H1 (cell line): ENCODE measurements at places on chromosomes 12 and 14. TPM values are rescaled to one million over a fixed set of nuclear protein-coding genes. Genes with fewer than 3 reads are reported as not detected.

The OTX2 gene
- total RNA-seq, result 33.9 and 37.6 TPM in 2 replicates

The TNS2 gene
- total RNA-seq, result 4.7 and 5.8 TPM in 2 replicates

The AP5M1 gene
- total RNA-seq, result 50.9 and 51.9 TPM in 2 replicates

The EAPP gene
- 26.3 and 28.7 TPM in 2 replicates for total RNA-seq

The B4GALNT3 gene
- 20.3 and 20.4 TPM in 2 replicates for total RNA-seq

The IL31 gene
- not detected in 2 replicates for total RNA-seq

DNA sequence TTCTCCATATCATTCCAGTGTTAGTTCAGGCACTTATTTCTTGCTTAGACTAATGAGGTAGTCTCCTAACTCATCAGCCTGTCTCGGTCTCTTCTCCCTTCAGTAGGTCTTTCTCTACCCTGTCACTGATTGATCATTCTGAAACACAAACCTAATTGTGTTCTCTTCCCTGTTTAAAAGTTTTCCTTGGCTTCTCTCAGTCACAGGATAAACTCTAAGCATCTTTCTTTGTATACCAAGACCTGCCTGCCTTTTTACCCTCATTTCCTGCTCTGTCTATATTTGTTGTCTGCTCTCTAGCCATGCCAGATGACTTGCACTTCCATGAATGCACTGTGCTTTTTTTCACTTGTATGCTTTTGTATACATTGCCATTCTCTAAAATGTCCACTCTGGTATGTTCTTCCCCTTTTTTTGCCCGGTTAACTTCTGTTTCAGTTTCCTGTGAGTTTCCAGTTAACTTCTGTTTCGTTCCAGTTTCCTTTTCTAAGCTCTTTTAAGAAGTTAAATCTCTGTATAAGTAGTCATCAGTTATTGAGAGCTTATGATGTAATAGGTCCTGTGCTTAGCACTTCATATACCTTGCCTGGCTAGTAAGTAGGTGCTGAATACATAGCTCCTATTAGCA, 12.8 kb downstream of the DIP2B start:
- no peaks in the 10 kb centered on the region for H3K27me3 ChIP-seq
- no peaks in the 10 kb centered on the region for H3K36me3 ChIP-seq
- no peak for DNase-seq
- no peaks in the 10 kb centered on the region for H3K4me1 ChIP-seq
- H3K27ac ChIP-seq, result no peak overlapping the region

GRCh38 chr12:56385873-56386272, 23.2 kb upstream of the APOF start:
- no peaks in the 10 kb centered on the region for H3K4me1 ChIP-seq
- no peaks in the 10 kb centered on the region for H3K27me3 ChIP-seq
- no peak for DNase-seq
- no peak overlapping the region for H3K4me3 ChIP-seq
- no peaks in the 10 kb centered on the region for H3K36me3 ChIP-seq

DNA sequence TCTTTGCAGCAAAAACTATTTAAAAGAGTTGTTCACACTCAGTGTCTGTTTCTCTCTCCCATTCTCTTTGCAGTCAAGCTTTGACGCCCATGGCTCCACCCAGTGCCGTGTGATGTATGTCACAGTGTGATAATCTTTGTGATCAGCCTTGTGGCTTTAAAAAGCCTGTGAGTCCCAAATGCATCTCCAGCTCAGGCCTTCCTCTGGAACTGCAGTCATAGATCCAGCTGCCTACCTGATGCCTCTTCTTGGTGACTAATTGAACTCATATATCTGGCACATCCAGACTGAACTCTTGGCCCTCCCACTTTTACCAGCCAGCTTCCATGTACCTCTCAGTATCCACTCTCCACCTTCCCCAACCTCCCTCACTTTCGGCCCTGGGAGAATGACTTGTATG, 182.8 kb upstream of the ARHGAP5 start:
- no peaks in the 10 kb centered on the region for H3K27me3 ChIP-seq
- H3K4me1 ChIP-seq, result peaks cover 3% of the 10 kb centered on the region; the same call in 1 of the 2 replicates
- H3K36me3 ChIP-seq, result no peaks in the 10 kb centered on the region
- no peak overlapping the region for H3K4me3 ChIP-seq
- no peak for DNase-seq

DNA sequence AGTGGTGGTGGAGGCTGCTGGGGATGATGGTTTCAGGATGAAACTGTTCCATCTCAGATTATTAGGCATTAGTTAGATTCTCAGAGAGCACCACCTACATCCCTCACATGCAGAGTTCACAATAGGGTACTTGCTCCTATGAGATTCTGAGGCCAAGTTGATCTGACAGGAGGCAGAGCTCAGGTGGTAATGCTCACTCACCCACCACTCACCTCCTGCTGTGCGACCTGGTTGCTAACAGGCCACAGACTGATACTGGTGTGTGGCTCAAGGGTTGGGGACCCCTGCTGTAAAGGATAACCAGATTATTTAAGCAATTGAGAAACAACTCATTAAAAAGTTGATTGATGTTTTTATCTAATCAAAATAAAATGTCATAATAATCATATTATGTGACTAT, 248.5 kb downstream of the RERGL start:
- no peak overlapping the region for H3K27ac ChIP-seq
- H3K4me3 ChIP-seq, result no peak overlapping the region
- H3K27me3 ChIP-seq, result no peaks in the 10 kb centered on the region
- DNase-seq, result peak; percentile 43

DNA sequence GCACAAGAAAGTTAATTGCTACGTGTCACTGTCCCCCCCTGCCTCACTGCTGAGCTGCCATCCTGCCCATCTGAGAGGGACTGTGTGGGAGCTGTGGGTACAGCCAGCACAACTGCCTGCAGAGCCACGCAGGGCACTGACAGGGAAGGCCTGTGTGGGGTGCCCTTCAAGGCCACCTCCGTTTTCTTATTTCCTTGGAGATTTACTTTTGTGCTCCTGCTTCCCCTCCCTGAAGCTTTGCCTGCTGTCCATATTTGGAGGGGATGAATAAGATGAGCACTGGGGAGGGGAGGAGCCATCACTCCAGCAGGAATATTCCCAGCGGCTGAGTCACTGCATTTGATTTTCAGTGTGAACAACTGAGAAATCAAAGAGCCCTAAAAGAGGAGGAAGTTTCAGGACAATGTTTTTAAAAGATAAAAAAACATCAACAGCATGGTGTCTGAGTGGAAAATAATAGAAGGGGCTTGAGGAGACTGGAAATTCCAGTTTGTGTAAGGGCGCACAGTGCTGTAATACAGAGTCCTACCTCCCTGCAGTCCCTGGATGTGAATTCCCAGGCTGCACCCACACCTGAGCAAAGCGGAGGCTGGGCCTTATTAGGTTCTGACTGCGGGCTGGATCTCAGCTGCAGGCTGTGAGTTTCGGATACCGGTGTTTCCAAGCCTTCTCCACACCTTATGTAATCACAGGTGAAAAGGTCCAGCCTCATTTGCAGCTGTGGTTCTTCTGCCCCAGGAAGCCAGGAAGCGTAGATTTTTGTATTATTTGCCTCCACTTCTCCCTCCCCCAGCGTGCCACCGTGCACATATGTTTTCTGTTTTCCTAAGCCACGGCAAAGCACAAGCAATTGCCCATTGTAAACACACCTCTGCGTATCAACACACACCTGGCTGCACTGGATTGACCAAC, 192.6 kb upstream of the BCL2L14 start:
- peak; percentile 34 for DNase-seq
- H3K27ac ChIP-seq, result no peak overlapping the region
- no peaks in the 10 kb centered on the region for H3K27me3 ChIP-seq
- H3K4me1 ChIP-seq, result peaks cover 10% of the 10 kb centered on the region
- no peak overlapping the region for H3K4me3 ChIP-seq

DNA sequence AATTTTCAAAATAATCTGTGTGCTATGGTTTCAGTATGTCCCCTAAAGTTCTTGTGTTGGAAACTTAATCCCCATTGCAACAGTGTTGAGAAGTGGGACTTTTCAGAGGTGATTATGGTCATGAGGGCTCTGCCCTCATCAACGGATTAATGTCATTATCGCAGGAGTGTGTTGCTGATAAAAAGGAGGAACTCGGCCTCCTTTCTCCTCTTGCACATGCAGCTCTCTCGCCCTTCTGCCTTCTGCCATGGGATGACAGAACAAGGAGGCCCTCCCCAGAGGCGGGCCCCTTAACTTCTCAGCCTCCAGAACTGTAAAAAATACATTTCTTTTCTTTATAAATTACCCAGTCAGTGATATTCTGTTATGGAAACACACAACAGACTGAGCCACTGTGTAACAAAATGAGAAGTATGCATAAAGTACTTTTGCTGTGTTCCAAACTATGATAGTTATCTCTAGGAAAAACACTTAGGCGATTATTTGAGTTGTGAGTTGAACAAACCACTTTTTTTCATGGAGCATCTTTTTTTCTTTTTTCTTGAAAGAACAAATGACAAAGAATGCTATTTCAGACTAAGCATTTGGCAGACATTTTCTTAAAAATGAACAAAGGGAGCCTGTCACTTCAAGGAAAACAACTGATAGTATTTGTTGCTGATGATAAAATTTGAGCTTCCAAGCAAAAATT, 134.8 kb upstream of the FUT8 start:
- no peak overlapping the region for H3K4me3 ChIP-seq
- peaks cover 6% of the 10 kb centered on the region for H3K4me1 ChIP-seq
- no peaks in the 10 kb centered on the region for H3K36me3 ChIP-seq
- DNase-seq, result no peak
- no peaks in the 10 kb centered on the region for H3K27me3 ChIP-seq

DNA sequence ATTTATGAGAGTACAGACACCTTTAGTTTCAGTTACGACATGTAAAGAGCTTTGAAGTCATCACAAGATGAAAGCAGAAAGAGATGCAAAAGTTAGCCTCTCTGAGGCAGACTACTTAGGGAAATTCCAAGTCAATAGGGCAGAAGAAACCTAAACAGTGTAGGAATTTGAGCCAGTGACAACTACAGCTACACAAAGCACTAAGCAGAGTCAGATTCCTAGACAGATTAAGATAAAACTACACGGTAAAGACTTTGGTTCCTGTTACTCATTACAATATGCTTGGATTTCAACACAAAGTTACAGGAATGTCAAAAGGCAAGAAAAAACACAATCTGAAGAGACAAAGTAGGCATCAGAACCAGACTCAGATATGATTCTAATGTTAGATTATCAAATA, 1302.3 kb downstream of the FSCB start:
- H3K36me3 ChIP-seq, result no peaks in the 10 kb centered on the region
- no peaks in the 10 kb centered on the region for H3K4me1 ChIP-seq
- H3K4me3 ChIP-seq, result no peak overlapping the region
- no peak overlapping the region for H3K27ac ChIP-seq
- DNase-seq, result no peak

DNA sequence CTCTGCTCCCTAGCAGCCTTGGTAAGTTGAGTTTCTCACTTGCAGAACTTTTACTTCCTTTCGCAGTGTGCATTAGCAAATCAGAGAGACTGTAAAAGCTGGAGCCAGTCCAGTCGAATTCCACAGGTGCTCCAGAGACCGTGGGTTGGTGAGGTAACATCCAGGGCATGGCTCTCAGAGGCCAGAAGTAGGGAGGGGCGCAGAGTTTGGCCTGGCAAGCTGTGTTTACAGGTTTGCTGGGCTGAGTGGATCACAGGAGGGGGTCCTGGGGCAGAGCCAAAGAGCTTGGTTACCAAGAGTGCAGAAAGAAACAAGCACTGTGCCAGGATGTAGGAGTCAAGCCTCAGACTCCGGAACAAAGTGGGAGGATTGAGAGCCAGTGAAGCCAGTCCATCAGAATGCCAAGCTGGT, 10.2 kb upstream of the BHLHE41 start:
- no peak for DNase-seq
- no peak overlapping the region for H3K4me3 ChIP-seq
- no peaks in the 10 kb centered on the region for H3K4me1 ChIP-seq

GRCh38 chr12:39145175-39145999, 240.0 kb upstream of the CPNE8 start:
- no peaks in the 10 kb centered on the region for H3K4me1 ChIP-seq
- H3K27me3 ChIP-seq, result peaks cover 2% of the 10 kb centered on the region
- peak; percentile 91 for DNase-seq
- no peak overlapping the region for H3K27ac ChIP-seq
- no peaks in the 10 kb centered on the region for H3K36me3 ChIP-seq
- H3K4me3 ChIP-seq, result peak overlapping the region; percentile 63

GRCh38 chr12:7693793-7694192, 1.8 kb downstream of the GDF3 start:
- H3K36me3 ChIP-seq, result no peaks in the 10 kb centered on the region
- no peak for DNase-seq
- peaks cover 2% of the 10 kb centered on the region; the same call in 1 of the 2 replicates for H3K4me1 ChIP-seq
- H3K4me3 ChIP-seq, result no peak overlapping the region

DNA sequence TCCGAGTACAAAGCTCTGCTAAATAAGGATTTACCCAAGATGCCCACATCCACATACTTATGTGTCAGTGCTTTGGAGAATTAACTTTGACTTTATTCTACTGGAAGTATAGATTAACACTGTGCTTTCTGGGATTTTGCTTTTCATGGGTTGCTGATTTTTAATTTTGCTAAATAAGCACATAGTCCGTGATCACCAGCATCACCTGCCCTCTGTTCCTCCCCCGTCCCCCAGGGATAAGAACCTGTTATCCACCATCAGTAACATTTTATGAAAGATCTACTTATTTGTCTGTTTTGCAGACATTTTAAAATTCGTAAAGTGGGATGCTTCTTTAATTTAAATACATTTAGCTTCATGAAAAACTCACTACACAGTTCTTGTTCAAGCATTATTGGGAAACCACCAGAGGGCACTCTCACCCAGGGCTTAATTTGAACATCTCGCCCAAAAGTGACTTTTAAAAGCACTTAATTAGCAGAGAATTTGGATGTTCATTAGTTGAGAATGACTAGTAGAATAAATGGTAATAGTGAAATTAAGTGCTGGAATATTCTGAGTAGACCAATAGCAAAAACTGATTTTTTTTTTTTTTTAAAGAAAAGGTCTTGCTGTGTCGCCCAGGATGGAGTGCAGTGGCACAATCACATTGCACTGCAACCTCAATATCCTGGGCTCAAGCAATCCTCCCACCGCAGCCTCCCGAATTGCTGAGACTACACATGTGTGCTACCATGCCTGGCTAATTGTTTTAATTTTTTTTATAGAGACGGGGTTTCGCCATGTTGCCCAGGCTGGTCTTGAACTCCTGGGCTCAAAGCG, 35.7 kb downstream of the MRPL42 start:
- H3K27ac ChIP-seq, result no peak overlapping the region
- H3K36me3 ChIP-seq, result no peaks in the 10 kb centered on the region
- DNase-seq, result peak; percentile 61
- H3K27me3 ChIP-seq, result no peaks in the 10 kb centered on the region
- no peak overlapping the region for H3K4me3 ChIP-seq

DNA sequence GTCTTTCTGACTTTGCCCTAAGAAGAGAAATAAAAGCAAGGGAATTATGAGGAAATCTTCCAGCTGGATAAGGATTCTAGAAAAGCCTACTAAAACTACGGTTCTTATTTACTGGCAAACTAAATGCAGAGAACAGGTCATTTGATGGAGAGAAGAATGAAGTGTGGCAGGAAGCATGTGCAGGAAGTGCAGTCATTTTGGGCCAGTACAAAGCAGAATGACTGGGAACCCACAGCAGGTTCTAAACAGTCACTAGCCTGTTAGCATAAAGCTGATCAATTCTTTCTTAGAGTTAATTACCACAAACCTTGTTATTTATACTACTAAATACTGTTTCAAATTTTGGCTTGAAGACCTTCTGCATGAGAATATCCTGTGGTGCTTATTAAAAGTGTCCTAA, 36.7 kb downstream of the CFAP54 start:
- H3K27me3 ChIP-seq, result no peaks in the 10 kb centered on the region
- no peaks in the 10 kb centered on the region for H3K36me3 ChIP-seq
- DNase-seq, result no peak
- H3K27ac ChIP-seq, result no peak overlapping the region
- H3K4me3 ChIP-seq, result no peak overlapping the region
- peaks cover 12% of the 10 kb centered on the region for H3K4me1 ChIP-seq
